ENCODE measurements at places on chromosomes 5 and 9. TPM values are rescaled to one million over a fixed set of nuclear protein-coding genes. Genes with fewer than 3 reads are reported as not detected.

GRCh38 chr9:16626577-16627130 is 243.8 kb downstream of the BNC2 start:
- DNase-seq, result no peak

- DNase-seq, result no peak
Measured at GRCh38 chr9:70551801-70552200, 137.3 kb upstream of the KLF9 start.

- DNase-seq, result no peak
Measured at GRCh38 chr9:113564498-113565237, 101.1 kb downstream of the RGS3 start.

ERCC8 gene
- polyA plus RNA-seq, result 8.5 TPM

TMEM215 gene
- not detected for polyA plus RNA-seq
